ENCODE measurements at places on chromosomes 3 and 15. TPM values are rescaled to one million over a fixed set of nuclear protein-coding genes. Genes with fewer than 3 reads are reported as not detected.

DNA sequence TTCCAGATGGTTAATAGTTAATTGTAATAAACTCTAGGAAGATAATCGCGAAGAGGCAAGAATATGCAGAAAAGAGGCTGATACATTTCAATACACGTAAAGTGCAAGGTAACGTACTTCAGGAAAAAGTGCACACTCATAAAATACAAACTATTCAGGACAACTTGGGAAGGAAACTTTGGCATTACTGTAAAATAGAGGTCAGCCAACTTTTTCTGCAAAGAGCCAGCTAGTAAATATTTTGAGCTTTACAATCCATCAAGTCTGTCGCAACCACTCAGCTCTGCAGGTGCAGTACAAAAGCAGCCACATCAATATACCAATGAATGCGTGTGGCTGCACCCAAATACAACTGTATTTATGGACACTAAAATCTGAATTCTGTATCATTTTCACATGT lies 51.6 kb upstream of the THUMPD3 start:
- H3K4me1 ChIP-seq: no peaks in the 10 kb centered on the region
- H3K27ac ChIP-seq: no peak overlapping the region
- peaks cover 6% of the 10 kb centered on the region for H3K27me3 ChIP-seq
- DNase-seq: no peak

GRCh38 chr3:61146010-61146890 lies 105.0 kb downstream of the FHIT start:
- H3K36me3 ChIP-seq: peaks cover 4% of the 10 kb centered on the region
- no peaks in the 10 kb centered on the region for H3K27me3 ChIP-seq
- no peak overlapping the region for H3K4me3 ChIP-seq

Gene MYO5C
- total RNA-seq: 0.42 TPM

Gene CNTN6
- not detected for total RNA-seq

DNA sequence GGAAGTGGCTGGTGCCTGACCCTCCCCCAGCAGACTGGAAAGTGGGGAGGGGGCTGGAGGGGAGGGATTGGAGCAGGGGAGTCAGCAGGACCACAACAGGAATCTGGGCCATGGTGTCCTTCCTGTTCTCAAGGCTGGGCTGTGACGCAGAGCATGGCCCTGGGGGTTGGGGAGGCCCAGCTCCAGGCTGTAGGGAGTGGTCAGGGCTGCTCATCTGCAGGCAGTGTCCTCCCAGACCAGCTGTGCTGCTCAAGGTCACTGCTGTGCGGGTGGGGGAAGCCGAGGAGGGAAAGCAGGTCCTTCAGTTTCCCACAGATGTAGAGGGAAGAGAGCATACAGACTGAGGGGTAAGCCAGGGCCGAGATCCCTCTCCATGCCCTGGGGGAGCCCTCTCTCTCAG lies 40.7 kb downstream of the CYP11A1 start:
- no peak for DNase-seq
- H3K36me3 ChIP-seq: no peaks in the 10 kb centered on the region
- H3K27me3 ChIP-seq: no peaks in the 10 kb centered on the region
- no peak overlapping the region for H3K27ac ChIP-seq
- H3K4me1 ChIP-seq: no peaks in the 10 kb centered on the region

GRCh38 chr3:143447491-143447890 lies 327.9 kb downstream of the CHST2 start:
- H3K4me3 ChIP-seq: no peak overlapping the region
- DNase-seq: no peak

Measured in natural killer cell treated with Interleukin-12 subunit alpha and Interleukin-12 subunit beta and Interleukin-15 and Interleukin-18, amount 100 ng/mL, for 72 hours (primary cell).